Iris pigment epithelial cell (primary cell): ENCODE measurements at places on chromosomes 6 and 20.
A peak's percentile ranks its signal among the peaks of the same experiment; 100 is the strongest.

DNA sequence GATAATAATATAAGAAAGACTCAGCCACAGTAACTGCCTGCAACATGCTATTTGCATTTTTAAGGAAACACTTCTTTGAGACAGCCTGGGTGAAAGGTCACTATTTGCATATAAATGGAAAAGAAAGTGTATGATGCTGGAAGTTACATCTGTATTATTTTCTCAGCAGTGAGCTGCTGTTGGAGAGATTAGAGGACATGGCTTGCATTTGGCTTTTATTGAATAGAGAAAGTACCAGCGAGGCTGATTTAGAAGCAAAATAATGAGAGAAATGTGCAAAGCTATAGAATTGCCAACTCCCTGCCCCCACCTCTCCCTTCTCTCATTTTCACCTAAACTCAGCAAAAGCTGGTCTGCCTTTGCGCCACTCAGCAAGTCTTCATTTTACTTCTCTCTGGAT, 12.7 kb downstream of the MYT1 start:
- DNase-seq: no peak

DNA sequence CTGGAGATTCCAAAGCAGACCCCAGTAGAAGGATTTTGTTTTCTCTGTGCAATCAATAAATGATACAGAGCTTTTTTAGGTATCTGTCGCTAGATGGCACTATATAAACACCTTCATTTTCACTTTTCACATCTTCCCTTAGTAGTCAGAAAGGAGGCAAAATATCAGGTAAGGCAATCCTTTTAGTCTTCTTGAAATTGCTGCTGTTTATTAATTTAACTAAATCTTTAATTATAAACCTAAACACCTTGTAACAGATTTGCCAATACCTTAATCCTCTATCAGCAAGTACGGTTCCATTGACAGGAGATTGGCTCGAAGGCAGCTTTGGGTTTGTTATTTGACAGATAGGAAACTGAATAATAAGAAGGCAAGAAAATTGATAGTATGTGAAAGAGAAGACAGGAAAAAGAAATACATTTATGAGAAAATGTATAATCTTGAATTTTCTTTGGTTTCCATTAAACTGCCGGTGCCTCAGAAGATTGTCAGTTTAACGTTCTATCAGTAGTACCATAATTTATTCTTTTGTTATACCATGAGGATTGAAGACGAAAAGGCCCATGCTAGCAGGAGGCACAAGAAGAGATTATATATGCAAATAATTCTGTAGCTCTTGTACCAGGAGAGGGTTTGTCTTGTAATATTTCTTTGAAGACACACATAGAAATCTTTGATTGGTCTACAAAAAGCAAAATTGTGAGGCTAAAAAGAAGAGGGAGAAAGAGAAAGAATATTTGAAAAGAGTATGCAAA, 23.5 kb upstream of the IBTK start:
- DNase-seq: peak; percentile 45

GRCh38 chr20:4787069-4787468, 65.4 kb downstream of the PRND start:
- DNase-seq: peak; percentile 36

GRCh38 chr6:75611011-75611701, 9.5 kb downstream of the SENP6 start:
- DNase-seq: no peak

DNA sequence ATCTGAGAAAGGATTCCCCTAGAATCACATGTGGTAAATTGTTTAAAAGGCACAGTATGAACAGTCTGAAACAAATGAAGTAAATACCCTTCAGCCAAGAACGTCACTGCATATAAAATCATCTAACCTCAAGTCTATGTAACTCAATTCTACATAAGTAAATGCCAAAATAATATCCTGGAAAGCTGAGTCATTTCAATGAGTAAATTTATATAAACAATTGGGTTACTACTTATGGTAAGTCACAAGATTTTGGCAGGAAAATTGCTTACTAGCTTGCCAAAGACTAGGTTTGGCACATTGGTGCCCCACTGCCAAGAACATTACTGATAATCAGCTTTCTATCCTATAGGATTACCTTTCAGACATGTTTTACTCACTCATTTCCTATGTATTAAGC, 8.4 kb downstream of the GMDS start:
- DNase-seq: peak; percentile 95
